ENCODE measurements at places on chromosomes 4 and X. TPM values are rescaled to one million over a fixed set of nuclear protein-coding genes. Genes with fewer than 3 reads are reported as not detected.

DNA sequence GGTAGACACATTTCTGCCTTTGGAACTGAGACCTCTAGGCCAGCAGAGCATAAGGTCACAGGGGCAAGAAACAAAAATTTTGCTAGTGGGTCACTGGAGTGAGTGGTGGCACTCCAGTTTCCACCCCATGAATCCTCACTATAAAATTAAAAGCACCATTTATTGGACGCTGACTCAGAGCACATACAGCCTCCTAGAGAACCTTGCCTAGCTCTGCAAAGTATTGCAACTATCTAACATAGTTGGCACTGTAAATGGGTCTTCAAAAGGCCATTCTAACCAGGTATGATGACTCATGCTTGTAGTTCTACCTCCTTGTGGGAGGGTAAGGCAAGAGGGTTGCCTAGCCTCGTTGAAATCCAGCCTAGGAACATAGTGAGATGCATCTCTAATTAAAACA, 25.1 kb downstream of the RRAGB start:
- no peak for DNase-seq

GRCh38 chr4:155597933-155598451, 68.7 kb upstream of the GUCY1A1 start:
- no peak for DNase-seq

DNA sequence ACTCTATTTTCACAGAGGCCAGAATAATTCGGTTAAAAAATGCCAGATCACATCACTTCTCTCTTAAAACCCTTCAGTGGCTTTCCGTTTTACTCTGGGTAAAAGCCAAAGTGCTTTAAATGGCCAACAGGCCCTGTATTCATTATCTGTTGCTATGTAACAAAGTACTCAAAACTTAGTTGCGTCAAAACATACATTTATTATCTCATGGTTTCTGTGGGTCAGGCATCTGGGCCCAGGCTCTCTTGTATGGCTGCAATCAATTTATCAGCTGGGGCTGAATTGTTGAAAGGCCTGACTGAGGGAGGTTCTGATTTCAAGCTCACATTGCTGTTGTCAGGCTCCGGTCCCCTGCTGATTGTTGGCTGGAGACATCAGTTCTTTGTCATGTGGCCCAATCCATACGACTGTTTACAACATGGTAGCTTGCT, 72.7 kb upstream of the H2AZ1 start:
- no peak for DNase-seq

- DNase-seq, result no peak
Measured at GRCh38 chr4:8422327-8422726, 18.2 kb downstream of the ACOX3 start.

DNA sequence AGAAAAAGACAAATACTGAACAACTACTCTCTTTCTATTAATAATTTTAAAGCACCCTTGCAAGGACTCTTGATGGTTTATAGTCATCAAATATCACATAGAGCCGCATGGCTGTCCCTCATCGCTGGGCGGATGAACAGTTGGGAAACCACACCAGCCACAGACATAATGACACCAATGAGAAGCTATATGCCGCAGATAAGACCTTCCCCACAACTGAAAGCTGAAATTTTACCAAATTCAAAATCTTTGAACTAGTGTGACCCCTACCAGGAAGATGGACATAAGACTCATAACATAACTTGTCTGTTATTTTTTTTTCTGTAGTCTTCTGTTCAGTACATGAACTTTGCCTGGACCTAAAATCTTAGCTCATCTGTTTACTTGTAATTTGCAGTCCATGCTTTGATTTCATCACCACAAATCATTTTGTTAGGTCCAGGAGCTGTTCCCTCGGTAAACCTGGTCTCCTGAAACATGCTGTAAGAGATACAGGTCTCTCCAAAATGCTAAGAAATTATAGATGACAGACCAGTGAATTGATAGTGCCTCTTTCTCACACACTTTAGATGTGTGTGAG, 157.3 kb upstream of the RAPGEF2 start:
- no peak for DNase-seq

DNA sequence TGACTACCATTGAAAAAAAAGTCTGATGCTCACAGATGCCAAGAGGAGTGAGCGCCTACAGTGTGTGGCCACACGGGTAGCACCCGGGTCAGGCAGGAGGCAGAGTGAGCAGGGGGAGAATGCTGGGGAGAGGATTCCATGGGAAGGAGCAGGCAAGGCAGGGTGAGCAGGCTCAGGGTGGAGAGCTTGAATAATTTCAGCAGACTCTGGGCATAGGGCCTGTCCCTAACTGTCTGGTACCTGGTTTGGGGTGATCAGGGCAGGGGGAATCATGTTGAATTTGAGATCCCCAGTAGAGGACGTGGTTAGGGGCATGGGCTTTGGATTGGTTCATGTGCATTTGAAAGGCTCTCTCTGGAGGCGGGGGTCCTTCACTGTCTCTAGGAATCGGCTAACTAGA, 51.2 kb upstream of the TLR3 start:
- DNase-seq, result no peak

GRCh38 chr4:104519588-104519987, 24.9 kb upstream of the CXXC4 start:
- DNase-seq, result no peak

DNA sequence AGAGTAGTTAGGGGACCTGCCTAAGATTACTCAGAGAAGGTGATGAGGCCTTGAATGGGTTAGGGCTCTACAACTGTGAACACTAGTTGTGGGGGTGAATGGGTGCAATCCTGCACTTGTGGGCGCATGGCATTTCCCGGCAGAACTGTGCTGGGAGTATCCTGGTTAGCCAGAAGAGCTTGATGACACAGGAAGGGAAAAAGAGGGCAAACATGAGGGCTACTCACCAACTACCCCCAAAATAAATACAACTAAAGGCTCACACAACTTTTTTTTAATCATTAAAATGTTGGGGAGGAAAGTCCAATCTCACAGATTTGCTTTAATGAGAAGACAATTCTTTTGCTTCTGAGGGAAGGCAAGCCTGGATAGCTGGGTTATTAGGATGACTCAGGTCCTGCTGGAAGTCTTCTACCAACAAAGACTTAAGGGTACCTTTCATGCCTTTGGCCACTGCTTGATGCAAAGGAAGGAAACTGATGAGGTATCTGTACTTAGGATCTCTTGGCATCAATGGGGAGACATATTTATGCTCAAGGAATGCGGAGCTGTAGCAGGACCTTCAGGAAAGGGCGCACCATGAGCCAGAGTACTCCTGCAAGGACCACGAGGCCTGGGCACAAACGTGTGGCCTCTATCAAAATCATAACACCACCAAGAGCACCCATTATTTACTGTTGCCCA, 2.6 kb downstream of the PHKA2 start:
- no peak for DNase-seq

GRCh38 chr4:9970399-9971011, 50.8 kb downstream of the SLC2A9 start:
- DNase-seq, result no peak

DNA sequence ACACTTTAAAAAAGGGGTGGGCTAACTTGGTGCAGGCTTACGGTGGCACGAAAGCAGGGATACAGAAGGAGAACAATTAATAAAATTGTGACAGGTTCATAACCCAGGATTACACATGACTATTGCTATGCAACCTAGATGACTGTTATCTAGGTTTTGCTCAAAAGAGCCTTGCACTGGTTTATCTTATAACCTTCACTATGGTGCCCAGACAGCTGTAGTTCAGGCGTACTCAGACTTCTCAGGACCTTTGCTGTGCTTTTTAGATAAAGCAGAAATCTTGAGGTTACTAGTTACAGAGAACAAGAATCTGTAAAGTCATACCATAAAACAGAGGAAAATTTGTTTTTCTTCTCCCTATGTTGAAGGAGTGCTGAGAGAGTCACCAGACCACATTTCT, 44.4 kb downstream of the UGT2A3 start:
- no peak for DNase-seq

GRCh38 chr4:7843831-7844593, 95.6 kb downstream of the AFAP1 start:
- DNase-seq, result peak; percentile 92

GRCh38 chr4:182179751-182180150, 63.5 kb upstream of the TENM3 start:
- DNase-seq, result no peak

DNA sequence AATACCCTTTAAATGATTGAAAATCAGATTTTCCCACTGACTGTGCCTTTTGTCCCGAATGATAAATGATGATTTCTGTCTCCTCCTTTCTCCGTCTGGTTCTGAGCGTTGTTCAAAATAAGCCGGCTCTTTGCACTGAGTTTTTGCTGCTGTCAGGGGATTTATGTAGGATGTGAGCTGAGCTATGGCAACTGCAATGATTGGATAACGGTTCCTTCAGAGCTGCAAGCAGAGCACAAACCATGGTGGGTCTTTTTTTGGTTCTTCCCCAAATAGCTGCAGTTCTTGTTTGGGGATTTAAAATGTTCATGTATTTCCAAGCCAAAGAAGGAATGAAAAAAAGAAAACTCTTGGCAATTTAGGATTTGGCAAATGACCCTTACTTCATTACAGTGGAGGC, 124.5 kb upstream of the CASK start:
- DNase-seq, result no peak

DNA sequence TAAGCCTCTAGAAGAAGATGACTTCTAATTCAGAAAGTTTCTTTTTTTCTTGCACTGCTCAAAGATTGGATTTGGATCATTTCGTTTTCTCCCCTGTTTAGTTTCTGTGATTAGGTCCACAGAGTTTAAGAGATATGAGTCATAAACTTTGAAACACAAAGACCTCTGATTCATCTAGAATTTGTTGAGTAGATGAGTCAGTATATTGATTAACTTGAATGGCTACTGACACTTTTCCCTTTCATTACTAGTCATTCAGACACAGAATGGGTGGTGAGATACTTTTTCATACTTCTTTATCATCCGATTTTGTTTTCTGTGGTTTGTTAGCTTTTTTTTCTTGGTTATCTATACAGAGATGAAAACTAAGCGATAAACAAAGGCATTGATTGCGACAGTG, 34.1 kb upstream of the AFF2 start:
- no peak for DNase-seq

DNA sequence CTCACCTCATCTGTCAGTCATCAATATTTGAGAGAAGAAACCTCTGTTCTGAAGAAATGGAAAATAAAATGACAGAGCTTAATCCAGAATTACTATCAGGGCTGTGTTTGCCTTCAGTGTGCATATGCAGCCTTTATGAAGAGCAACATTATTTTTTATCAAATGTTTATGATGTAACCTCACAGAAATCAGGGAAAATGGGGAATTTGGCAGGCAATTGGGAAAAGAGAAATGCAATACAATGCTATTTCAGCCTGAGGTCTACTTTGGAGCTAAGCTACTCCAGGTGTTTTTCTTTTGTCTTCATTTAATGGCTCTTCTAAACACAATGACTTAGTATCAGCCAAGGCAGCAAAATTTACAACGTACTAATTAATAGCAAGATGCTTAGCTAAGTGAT, 241.1 kb upstream of the TET2 start:
- DNase-seq, result no peak

DNA sequence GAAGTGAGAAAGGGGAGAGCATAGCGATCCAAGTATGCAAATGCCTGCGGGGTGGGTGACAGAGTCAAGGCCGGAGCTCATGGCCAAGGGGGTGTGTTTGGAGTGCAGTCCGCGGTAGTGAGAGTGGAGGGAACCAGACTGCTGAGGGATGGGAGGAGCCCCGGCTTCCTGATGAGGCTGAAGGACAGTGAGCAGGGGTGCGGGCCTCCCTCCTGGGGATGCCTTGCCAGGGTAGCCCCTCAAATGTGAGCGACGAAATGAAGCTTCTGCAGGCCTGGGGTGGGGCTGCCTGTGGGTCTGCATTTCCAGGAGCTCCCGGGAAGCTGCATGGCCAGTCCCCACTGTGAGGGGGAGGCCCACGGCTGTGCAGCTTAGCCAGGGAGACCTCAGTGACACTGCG, 45.0 kb downstream of the PSAPL1 start:
- peak; percentile 44 for DNase-seq

- no peak for DNase-seq
Measured at GRCh38 chr4:52870225-52870624, 8.1 kb downstream of the RASL11B start.

GRCh38 chr4:39814403-39815185, 116.7 kb downstream of the UBE2K start:
- DNase-seq, result no peak

DNA sequence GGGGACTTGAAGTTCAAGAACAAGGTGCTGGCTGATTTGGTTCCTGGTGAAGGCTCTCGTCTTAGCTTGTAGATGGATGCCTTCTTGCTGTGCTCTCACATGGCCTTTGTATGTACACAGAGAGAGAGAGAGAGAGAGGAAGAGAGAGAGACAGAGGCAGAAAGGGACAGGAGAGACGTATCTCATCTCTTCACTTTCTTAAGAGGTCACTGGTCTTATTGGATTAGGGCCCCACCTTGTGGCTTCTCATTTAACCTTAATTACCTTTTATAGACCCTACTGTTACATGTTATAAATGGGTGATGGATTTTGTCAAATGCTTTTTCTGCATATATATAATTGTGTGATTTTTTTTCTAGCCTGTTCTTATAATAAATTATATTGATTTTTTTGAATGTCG, 1444.2 kb downstream of the ADGRL3 start:
- DNase-seq, result no peak

- DNase-seq, result no peak
Measured at GRCh38 chr4:169283114-169283509, 12.4 kb upstream of the SH3RF1 start.

KCND1 gene
- 2.0 TPM for total RNA-seq

KCNIP4 gene
- total RNA-seq, result not detected

BEX4 gene
- 22.9 TPM for total RNA-seq

TBC1D8B gene
- 9.2 TPM for total RNA-seq

GAGE12E gene
- not detected for total RNA-seq

FGF16 gene
- total RNA-seq, result 0.38 TPM

XKRX gene
- 0.14 TPM for total RNA-seq

SLC10A4 gene
- total RNA-seq, result 0.19 TPM

KIT gene
- 9.5 TPM for total RNA-seq

ABCE1 gene
- 48.6 TPM for total RNA-seq

CHRNA9 gene
- not detected for total RNA-seq

WNK3 gene
- 4.1 TPM for total RNA-seq

CAMK2D gene
- 67.2 TPM for total RNA-seq

NPY5R gene
- total RNA-seq, result 2.9 TPM

FDCSP gene
- not detected for total RNA-seq

CFAP99 gene
- not detected for total RNA-seq
